ENCODE measurements at places on chromosomes 7 and 10. TPM values are rescaled to one million over a fixed set of nuclear protein-coding genes. Genes with fewer than 3 reads are reported as not detected.

- DNase-seq = peak; percentile 21
These were observed 272.5 kb upstream of the SEMA3E start for GRCh38 chr7:83921271-83921940.

- DNase-seq = no peak
These were observed 60.7 kb downstream of the CNTNAP2 start for GRCh38 chr7:146177301-146177700.

DNA sequence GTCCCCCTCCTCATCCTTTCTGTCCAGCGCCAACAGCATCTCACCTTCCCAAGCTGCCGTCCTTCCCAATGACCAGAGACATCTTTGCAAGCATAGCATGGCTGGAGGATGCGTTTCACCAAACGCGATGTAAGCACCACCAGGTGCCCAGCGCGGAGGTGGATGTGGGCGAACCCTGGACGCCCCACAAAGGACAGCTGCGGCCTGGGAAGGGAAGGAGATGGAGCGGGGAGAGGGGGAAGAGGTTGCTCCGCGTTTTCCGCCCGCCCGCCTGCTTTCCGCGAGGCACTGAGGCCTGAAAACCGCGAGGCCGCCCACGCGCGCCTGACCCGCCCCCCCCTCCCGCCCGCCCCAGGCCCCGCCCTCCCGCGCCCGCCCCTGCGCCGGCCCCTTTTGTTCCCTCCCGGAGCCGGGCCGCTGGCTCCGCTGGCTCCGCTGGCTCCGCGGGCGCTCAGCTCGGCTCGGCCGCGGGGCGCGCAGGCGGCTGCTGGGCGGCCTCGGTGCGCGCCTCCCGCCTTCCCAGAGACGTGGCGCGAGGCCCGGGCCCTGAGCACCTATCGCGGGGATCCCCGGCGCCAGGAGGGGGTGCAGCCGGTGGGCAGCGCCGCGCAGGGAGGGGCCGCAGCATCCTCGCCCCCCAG, at the start of gene CLIP2:
Gene CLIP2 (plus strand): TSS at position 390 of the 641 bp plus-strand sequence. CDS start 28,140 bp downstream, outside the sequence.
- peak; percentile 84 for DNase-seq

DNA sequence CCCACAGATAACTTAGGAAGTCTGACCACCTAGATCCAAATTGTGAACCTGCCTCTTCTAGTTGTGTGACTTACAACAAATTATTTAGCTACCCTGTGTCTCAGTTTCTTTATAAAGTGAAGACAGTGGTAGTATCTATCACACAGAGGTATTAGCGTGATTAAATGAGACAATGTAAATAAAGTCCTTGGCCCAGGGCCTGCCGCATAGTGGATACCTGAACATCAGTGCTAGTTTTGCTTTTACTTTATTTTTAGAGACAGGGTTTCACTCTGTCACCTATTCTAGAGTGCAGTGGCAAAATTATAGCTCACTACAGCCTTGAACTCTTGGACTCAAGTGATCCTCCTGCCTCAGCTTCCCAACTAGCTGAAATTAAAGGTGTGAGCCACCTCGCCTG, 177.1 kb downstream of the CDK14 start:
- DNase-seq = no peak

- no peak for DNase-seq
These were observed 30.1 kb downstream of the NEUROD6 start for GRCh38 chr7:31310321-31310935.

Gene FOXI2
- 0.31 TPM for polyA plus RNA-seq

Gene EIF4H
- polyA plus RNA-seq = 234 TPM

Gene TRPV5
- polyA plus RNA-seq = not detected
